ENCODE measurements at places on chromosomes 1 and 21.

DNA sequence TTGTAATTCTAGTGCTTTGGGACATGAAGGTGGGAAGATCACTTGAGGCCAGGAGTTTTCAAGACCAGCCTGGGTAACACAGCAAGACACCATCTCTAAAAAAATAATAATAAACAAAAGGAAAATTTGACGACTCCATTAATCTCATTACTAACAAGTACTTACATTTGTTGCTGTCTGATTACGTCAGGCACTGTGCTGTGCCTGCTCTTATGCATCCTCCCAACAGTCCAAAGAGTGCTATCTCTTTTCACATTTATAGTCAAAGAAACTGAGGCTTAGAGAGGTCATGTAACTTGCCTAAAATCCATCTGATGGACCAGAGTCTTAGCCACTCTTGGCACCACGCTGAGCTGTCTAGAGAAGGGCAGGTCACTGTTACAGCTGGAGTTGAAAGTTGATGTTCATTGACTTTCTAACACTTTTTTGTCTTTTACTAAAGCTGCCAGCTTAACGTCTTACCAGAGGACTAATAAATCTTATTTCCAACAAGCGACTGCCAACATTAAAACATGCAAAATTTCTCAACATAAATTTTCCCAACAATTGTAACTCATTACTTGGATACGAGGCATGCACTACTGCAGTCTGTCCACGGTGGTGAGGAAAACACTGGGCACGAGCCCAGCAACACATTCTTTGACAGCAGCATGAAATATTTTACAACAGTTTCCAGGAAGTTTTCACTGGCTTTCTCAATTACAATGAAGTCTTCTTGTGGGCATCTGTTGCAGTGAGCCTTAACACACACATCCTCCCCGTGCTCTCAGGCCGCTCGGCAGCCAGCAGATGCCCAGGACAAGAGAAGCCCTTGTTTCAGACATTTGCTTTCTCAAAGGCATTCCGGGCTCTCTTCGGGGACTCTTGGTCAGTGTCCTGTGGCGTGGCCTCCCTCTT, 262.9 kb upstream of the PROX1 start:
- peak; percentile 19 for DNase-seq

- DNase-seq: no peak
Observed at GRCh38 chr1:76285578-76286135, 211.1 kb downstream of the ST6GALNAC3 start.

GRCh38 chr21:27555996-27556395, 589.1 kb upstream of the ADAMTS5 start:
- no peak for DNase-seq

DNA sequence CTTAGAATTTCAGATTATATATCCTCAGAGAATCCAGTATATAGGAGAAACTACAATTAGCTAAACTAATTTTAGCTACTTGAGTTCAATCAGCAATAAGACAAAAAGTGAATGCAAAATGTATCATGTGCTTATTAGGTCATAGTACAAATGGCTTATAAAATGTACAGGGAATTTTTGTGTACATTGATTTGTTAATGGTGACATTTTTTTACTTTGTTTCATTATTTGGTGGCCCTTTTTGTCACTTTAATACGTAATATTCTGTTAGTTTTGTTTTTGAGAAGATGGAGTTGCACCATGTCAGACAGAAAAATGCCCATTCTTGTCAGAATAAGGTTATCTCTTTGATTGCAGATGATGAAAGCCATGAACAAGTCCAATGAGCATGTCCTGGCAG, 33.6 kb downstream of the CC2D1B start:
- DNase-seq: no peak

DNA sequence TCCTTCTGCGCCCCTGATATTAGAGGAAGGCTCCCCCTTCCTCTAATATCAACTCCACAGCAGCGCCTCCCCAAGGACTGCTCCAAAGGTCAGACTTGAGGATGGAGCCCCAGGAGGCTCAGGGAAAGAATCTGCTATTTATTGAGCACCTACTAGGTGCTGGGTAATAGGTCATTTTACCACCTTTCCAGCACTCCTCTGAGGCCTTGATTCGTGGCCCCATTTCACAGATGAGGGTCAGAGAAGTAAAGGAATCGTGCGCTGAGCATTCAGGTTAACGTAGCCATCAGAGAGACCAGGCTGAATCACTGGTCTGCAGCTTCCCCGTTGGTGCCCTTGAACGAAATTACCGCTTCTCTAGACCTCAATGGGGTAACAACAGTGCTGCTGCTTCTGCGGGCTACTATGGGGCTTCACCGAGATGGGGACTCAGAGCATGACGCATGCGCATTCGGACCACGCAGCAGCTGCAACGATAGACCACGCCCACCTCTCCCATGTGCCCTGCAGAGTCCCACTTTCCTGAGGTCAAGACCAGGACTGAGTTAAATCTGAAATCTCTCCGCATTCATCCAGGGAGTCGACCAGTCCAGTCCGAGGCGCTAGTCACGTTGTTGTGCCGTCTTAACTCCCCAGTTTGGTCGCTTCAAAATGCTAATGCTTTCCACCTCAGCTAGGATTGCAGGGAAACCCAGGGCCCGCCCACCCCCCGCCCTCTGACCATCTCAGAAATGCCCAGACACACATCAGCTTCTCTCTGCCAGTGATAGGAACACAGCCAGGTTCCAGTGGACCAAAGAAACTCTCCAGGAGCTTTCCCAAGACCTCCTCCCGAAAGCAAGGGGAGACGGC, 12.9 kb downstream of the CAMK2N1 start:
- DNase-seq: no peak

DNA sequence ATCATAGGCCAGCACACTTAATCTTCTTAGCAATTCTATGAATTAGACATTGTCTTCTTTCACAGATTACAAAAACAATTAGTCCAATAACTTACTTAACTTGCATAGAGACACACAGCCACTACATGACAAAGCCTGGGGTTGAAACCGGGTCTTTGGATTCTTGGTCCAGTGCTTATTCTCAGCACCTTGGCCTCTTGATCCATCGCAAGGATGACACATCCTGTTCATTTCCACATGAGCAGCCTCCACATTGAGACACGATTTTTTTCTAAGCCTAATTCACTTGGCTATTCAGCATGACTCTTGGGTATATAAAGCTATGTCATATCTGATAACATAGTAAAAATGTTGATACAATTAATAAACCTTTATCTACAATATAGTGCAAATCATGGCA, 221.0 kb upstream of the FOXD3 start:
- no peak for DNase-seq

- no peak for DNase-seq
Observed at GRCh38 chr1:47709872-47710231, 272.0 kb downstream of the FOXD2 start.

DNA sequence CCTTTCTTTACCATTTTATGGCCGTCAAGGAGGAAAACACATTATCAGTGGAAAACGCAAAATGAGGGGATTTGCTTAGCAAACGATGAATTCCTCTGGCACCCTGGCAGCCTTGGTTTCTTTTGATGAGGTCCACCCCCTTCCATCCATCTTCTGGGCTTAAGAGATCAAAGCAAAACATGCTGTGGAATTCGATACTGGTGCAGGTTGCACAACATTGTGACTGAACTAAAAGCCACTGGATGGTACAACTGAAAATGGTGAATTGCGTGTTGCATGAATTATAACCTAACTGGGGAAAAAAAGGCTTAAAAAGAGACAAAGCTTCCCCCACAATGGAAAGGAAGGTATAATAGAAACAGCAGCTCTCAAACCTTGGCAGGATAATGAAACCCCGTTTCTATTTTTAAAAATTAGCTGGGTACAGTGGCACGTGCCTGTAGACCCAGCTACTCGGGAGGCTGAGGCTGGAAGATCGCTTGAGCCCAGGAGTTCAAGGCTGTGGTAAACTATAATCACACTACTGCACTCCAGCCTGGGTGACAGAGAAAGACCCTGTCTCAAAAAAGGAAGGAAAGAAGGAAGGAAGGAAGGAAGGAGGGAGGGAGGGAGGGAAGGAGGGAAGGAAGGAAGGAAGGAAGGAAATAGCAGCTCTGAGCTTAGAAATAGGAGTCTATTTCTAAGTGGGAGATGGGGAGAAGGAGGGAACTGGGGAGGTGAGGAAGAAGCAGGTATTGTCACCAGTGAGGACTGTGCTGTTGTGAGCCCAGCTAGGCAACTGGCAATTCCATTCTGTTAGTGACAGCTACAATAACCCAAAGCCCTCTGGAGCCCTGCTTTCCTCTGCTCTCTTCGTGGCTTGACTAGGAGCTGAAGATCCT, 29.0 kb upstream of the LGALS8 start:
- DNase-seq: no peak

DNA sequence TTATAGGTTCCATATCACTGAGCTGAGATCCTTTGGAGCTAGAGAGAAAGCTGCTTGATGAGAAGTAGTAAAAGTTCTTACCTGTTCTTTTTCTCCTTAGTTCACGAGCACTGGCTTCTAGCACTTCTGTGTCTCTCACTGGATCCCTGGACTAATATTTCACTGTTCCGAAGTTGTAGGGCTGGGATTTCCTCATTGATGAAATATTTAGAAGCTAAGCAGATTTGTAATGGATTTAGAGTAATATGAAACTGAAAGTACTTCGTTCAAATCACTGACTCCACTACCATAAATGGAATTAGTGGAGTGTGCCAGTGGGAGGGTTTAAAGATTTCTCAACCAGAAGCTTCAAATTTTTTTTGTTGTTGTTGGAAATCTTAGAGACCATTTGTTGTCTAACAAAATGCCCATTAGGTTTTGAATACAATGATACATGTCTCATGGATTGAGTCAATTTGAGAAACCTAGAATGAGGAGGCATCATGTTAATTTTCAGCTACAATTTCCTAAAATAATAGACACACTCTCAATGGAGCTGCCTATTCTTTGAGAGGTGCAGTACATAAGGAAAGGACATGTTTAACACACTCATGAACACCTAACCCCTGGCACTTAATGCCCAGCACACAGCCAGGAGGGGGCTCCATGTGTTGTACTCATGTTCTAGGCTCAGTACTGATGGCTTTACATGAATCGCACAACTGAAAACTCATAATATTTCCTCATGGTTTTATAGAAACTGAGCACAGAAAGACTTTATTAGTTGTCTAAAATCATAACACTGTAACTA, at the start of gene GBP1:
Gene GBP1 (minus strand): TSS at position 130 of the 790 bp plus-strand sequence. CDS start 1,974 bp downstream, outside the sequence.
- no peak for DNase-seq

- DNase-seq: no peak
Observed at GRCh38 chr21:43343992-43344886, 82.7 kb downstream of the SIK1 start.

- no peak for DNase-seq
Observed at GRCh38 chr1:65946376-65946775, 153.7 kb downstream of the PDE4B start.

- DNase-seq: no peak
Observed at GRCh38 chr1:14968251-14968851, 185.2 kb upstream of the TMEM51 start.

Measured in DMS 273 treated with DMSO at 0.1 percent for 48 hours (cell line).